ENCODE measurements at places on chromosomes 11 and 22.

GRCh38 chr22:29773233-29773632 lies 6.1 kb downstream of the UQCR10 start:
- no peak for DNase-seq

DNA sequence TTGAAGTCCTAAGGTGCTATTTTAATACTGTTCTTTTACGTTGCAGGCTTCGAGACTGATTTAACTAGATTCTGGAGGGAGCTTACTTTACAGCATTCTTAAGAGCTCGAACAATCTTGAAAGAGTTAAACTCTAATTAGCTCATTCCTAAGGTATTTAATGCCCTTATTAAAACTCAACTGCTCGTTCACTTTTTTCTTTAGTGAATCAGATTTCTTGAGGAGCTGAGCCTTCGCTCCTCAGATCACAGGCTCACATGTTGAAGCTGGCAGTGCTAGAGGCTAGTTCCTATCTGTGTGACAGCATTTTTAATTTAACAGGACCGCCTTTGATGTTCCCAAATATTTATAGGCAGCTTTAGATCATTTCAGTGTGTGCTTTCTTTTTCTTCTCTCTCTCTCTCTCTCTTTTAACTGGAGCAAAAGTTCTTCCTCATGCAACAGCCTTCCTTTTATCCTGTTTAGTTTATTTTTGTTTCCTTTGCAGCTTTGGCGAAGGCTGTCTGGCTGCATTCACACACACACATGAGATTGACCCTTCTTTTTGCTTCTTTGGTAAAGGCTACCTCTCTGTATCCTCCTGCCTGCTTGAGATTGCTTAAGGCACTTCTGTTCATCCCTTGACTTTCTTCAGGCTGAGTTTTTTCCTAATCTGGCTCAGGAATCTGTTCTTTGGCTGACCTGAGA lies 21.0 kb downstream of the ZNRF3 start:
- DNase-seq = no peak

GRCh38 chr11:123065621-123066020 lies 3.7 kb upstream of the HSPA8 start:
- no peak for DNase-seq

- no peak for DNase-seq
Measured at GRCh38 chr11:61341706-61342105, 8.7 kb downstream of the TKFC start.

- no peak for DNase-seq
Measured at GRCh38 chr11:66871521-66871901, 14.6 kb downstream of the LRFN4 start.

- no peak for DNase-seq
Measured at GRCh38 chr11:7572001-7572712, 58.4 kb downstream of the PPFIBP2 start.

DNA sequence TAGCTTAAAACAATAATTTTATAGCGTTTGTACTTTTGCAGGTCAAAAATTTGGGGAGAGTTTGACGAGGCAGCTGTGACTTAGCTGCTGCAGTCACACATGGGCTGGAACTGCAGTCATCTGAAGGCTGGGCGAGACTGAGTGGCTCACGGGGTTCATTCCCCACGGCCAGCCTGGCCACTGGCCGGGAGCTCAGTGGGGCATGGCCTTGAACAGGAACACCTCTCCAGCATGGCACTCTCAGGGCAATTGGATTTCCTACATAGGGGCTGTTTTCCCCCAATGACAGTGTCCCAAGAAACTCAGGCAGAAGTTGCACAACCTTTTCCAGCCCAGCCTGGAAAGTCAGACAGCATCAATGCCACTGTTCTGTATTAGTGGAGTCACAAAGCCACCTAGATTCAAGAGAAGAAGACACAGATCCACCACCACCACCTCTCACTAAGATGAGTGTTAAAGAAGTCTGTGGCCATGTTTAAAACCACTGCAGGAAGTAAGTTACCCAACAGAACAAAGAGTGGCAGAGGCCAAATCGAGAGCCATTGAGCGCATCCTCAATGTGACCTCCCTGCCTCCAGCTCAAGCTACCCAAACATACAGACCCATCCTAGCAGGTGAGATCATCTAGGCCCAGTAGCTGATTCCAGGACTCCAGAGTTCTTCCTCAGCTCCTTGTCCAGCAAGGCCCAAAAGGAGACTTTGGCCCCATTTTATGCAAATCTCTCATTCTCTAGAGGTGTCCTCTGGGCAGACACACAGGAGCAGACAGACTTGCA lies 618.7 kb upstream of the CADM1 start:
- DNase-seq = no peak

GRCh38 chr22:47166446-47167016 lies 404.1 kb downstream of the TBC1D22A start:
- DNase-seq = no peak

DNA sequence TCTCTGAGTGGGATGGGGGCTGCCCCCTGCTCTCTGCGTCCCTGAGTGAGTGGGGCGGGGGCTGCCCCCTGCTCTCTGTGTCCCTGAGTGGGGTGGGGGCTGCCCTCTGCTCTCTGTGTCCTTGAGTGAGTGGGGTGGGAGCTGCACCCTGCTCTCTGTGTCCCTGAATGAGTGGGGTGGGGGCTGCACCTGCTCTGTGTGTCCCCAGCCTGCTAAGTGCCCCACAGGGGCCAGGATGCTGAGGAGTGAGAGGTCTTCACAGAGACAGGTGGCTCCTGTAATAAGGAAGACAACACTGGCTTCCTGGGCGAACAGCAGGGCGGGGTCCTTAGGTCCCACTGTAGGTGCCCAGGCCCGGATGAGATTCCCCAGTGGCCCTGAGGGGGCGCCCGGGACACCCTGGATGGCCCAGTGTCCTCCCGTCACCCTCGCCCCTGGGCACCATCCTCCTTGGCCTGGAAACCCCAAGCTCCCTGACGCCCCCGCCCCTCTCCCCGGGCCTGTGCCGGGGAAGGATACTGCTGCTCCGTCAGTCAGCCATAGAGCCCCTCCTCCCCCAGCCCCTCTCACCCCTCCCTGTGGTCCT lies 3.8 kb upstream of the CCDC188 start:
- no peak for DNase-seq

DNA sequence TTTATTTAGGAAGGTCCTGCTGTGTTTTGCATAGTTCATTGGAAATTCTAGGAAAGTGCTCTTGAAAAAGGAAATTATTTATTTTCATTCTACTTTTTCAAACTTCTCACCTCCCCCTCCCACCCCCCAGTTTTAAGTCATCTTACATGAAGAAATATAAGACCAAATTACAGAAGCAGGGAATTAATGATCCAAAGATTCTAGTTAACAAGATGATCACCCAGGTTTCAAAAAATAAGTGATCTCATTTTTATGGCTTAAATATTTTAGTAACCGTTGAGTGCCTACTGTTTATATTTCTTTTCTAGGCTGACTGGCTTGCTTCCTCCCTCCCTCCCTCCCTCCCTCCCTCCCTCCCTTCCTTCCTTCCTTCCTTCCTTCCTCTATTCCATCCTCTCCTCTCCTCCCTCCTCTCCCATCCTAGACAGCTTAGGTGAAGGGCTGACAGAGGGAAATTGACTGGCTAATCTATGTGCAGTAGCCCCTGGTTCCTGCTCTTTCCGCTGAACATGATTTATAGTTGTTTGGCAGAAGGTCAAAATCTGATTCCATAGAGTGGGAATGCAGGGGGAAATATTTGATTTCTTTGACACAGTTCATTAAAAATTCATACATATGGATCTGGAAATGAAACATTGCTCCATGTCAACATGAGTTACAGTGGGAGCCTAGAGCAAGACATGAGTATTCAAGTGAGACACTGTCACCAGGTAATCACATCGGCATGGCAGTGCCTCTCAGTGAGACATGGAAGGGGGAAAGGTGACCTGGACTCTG lies 123.4 kb downstream of the COMMD9 start:
- no peak for DNase-seq

DNA sequence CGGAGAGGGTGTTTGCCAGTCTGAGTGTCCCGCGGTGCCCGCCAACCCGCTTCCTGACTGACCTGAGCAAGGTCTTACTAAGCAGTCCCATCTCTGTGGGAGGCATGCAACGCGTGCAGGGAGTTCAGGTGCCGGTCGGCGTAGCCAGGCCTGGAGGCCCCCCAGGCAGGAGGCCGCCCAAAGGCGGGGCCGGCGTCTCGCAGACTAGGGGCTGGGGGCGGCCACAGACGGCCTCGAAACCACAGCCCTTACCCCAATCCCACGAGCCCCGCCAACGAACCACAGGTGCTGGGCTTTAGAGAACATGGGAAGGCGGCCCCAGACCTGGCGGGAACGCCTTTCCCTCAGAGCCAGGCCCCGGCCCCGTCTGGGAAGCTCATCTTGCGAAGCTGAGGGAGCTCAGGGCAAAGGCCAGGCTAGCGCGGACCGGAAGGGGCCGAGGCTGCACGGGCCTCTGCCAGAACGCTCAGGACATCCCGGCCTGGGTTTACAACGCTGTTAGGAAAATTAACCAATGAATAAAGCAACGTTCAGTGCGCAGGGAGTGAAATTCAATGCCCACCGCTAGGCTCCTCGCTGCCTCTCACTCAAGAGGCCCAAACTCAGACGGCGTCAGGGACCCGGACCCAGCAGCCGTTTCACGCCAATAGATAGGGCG lies 2.1 kb upstream of the MTFP1 start:
- DNase-seq = no peak

DNA sequence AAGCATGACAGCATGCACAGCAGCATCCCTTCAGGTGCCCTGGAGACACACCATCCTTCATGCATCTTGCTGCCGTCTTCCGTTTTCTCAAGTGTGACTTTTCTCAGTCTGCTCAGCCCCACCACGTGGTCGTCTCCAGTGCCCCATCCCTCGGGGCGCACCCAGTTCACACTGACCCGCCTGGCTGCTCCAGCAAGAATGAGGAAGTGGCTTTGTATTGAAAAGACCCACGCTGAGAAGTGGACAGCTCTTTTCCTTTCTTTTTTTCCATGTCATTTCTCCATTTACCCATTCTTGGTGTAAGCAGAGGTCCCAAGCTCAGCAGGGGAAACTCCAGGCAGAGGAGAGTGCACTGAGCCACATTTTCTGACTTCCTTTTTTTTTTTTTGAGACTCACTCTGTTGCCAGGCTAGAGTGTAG lies 14.5 kb downstream of the SERPINH1 start:
- no peak for DNase-seq

GRCh38 chr22:49599039-49599438 lies 228.6 kb downstream of the BRD1 start:
- DNase-seq = no peak

- no peak for DNase-seq
Measured at GRCh38 chr11:111395749-111396148, 16.7 kb upstream of the POU2AF1 start.

GRCh38 chr22:50620593-50621355 lies 7.2 kb downstream of the ARSA start:
- no peak for DNase-seq

- DNase-seq = no peak
Measured at GRCh38 chr22:20108757-20109230, 7.1 kb upstream of the RANBP1 start.

DNA sequence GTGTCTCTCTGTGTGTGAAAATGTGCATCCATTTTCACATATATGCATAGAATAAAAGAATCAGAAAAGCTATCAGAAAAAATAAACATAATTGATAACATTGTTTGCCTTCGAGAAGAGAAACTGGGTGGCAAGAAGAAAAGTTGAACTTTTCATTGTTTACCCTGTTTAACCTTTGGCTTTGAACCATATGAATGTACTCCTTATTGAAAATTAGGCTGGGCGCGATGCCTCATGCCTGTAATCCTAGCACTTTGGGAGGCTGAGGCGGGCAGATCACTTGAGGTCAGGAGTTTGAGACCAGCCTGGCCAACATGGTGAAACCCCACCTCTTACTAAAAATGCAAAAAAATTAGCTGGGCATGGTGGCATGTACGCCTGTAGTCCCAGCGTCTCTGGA lies 11.9 kb upstream of the OR9Q1 start:
- no peak for DNase-seq

GRCh38 chr22:32600147-32600546 lies 125.5 kb downstream of the FBXO7 start:
- DNase-seq = no peak

DNA sequence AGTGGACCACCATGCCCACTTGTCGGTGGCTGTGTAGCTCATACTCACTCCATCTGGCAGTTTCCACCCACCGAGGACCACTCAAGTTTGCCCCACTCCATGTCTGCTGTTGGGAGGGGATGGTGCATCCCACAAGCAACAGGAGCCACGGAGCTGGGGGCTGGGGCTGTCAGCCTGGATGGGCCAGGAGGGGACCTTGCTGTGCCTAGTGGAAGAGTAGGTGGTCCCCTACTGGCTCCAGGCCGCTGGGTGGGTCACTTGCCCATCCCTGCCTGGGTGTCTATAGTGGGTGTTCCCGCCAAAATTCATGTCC lies 57.0 kb downstream of the SMIM38 start:
- no peak for DNase-seq

- no peak for DNase-seq
Measured at GRCh38 chr11:9600644-9601036, 27.2 kb downstream of the WEE1 start.

- no peak for DNase-seq
Measured at GRCh38 chr11:30481796-30482195, 104.4 kb downstream of the MPPED2 start.

DNA sequence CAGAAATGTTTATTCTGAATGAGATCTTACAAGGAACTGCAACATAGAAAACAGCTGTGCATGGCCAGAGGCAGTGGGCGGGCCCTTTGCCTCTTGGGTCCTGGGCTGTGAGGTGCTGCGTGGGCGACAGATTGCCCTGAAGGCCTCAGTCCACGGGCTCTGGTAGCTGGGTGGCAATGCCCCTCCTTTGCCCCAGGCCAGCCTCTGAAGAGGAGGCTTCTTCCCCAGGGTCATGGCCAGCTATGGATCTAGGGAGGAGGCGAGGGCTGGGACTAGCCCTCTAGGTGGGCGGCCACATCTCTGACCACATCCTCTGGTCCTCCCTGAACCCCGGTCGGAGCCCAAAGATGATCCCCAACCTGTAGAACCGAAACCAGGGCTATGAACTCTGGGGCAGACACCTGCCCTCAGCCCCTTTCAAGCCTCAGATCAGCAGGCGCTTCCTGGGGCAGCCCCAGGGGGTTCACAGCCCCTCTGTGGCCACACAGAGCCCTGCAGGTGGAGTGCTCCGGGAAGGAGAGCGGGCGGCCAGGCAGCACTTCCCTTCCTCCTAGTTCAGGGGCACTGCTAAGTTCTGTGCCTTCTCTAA lies 6.6 kb upstream of the CDC42BPG start:
- DNase-seq = no peak

DNA sequence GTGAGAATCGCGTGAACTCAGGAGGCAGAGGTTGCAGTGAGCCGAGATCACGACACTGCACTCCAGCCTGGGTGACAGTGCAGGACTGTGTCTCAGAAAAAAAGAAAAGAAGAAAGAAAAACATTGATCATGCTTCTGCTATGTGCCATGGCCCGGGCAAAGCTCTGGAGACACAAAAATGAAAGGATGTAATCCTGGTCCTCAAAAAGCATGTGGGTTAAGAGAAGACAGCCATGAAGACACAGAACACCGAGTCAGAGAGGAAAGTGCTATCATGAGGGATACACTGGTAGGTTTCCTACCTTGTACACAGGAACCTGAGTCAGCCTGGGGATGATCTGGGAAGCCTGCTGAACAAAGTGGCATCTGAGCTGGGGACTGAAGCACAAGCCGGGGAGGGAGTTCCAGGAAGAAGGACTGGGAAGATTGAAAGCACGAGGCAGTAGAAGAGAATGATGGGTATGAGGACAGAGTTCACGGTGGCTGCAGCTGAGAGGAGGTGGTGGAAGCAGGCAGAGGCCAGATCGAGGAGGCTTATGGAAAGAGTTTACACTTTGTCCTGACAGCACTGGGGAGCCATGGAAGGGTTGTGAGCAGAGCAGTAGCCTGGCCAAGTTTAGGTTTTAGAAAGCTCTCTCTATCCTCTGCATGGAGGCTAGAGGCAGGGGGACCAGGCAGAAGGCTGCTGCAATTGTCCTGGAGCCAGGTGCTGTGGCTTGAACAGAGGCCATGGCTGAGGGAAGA lies 9.9 kb upstream of the MAFF start:
- no peak for DNase-seq

GRCh38 chr11:12692229-12693075 lies 18.2 kb downstream of the TEAD1 start:
- DNase-seq = peak; percentile 88
